HuH-7.5 (cell line): ENCODE measurements at places on chromosomes 11 and 22.
A peak's percentile ranks its signal among the peaks of the same experiment; 100 is the strongest.

DNA sequence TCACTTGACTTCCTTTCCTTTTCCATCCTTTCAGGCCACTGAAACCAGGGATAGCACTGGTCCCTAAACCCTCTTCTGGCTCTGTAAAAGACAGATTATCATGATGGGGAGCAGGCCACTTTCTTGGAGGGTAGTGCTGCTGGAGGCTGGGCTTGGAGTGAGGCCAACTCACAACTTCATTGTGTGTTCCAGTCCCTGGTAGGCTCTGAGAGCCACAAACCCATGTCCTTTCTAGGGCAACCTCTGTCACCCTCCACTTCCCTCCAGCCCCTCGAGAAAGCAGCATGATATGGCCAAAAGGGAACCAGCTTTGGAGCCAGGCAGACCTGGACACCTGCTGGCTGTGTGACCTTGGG is 2.3 kb downstream of the TKFC start:
- no peak for DNase-seq

DNA sequence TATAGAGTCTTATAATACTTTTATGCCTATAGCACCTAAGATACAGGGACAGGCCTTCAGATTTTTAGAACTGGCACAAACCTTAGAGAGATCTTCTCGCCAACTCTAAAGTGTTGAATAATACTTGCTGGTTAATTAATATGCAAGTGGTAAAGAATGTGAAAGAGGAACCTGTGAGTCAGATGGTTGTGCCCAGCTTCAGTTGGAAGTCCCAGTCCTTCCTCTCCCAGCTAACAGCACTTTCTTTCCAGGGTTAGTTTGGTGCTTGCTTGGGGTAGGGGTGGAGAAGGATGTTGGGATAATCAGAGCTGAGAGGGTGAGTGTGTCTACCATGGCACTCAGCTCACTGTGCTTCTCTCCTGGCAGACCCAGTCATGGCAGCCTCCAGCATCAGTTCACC is 4.9 kb upstream of the TMEM132A start:
- no peak for DNase-seq

GRCh38 chr22:43566021-43566420 is 154.2 kb downstream of the MPPED1 start:
- no peak for DNase-seq

DNA sequence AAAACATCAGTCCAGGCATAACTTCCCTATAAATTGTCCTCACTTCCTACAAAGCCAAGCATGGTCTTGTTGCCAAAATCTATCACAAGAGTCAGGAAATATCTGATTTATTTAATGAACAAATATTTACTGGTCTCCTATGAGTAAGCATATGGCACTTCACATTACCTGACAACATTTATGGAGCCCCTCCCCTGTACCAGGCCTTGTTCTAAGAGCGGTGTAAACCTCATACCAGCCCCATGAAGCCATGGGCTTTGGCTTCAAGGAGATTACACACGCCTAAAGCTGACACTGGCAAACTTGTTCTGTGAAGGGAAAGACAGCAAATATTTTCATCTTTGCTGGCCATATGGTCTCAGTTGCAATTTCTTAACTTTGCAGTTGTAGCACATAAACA is 43.0 kb upstream of the EIF3D start:
- no peak for DNase-seq

- peak; percentile 54 for DNase-seq
Observed at GRCh38 chr11:45180848-45181192, 34.4 kb downstream of the PRDM11 start.

- DNase-seq: no peak
Observed at GRCh38 chr22:44002997-44003396, 21.1 kb upstream of the PARVB start.

DNA sequence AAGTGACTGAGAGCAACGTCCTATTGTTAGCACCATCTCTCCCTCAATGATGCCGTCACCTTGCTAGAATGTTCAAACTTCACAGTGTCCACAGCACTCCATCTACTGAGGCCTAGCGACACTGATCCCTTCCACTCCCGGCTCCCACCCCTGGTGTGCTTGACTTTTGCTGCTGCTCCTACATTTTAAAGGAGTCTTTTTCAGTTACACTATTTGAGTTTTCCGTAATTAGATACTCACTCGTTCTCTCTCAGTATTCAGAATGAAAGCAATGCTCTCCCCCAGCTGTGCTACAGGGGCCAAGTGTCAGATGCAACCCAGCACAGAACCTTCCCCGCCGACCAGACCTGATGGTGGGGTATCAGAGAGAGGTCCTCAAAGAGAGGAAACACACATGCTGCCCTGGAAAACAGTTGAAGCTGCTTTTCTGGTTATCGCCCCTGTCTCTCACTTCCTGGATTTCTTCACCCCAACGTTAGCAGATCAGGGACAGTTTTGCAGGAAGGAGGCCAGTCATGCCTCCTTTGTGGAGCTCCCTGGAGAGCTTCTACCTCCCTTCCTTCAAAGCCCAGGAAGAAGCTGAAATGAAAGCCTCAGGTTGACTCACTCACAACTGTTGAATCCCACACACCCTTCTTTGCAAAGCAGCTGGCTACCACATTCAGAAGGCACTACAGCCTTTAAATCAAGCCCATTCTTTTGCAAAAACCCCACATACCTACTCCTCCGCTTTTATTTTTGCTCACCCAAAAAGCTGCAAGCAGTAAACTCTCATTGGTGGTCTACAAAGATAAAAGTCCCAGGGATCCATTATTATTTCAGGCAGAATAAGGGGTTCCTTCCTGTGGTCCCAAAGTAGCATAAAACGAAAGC is 23.5 kb downstream of the LARGE1 start:
- DNase-seq: no peak

- DNase-seq: no peak
Observed at GRCh38 chr11:79375818-79376550, 64.8 kb downstream of the TENM4 start.

DNA sequence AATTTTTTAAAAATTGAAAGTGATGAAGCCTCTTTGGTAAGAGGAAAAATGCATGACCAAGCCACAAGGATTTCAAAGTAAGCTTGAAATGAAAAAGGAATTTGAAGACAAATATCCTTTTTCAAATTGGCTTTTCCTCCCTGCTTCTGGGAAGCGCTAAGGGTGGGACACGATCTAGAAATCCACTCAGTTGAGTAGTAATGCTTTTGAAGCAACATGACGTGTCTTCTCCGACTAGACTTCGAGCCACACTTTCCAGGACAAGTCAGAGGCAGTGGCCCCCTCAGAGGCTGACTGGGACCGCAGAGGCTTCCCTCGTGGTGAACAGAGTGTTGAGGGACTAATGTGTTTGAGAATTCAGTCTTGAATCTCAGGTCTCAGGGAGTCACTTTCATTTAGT is 39.8 kb downstream of the KREMEN1 start:
- no peak for DNase-seq

DNA sequence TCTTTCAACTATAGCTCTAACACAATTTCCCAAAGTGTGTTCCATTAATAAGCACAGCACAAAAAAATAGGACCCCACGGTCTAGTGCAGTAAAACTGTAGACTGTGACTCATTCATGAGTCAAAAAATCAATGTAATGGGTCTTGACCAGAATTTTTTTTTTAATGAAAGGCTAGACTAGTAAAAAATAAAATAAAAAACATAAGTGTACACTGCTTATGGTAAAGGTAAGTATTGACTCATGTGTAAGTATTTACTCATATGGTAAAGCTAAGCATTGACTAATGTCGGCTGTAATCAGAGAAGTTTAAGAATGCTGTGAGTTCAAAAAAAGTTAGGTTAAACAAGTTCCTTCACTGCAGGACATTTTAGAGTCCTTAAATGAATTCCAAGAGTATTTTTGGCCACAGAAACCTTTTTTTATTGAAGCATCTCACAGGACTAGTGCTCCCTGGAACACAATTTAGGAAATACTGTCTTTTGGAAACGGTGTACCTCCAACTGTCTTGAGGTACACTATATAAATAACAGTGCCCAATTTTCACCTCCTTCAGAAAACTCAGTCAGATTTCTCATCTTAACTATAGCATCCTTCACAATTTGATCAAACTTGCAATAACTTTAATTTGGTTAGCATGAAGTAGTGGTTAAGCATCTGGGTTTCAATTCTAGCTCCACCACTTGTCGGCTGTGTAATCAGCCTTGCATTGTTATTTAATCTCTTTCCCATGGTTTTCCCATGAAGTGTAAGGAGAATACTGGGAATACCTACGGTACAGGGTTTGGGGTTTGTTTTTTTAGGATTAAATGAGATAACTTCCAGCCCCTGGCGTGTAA is 2.1 kb downstream of the CCDC73 start:
- DNase-seq: no peak

DNA sequence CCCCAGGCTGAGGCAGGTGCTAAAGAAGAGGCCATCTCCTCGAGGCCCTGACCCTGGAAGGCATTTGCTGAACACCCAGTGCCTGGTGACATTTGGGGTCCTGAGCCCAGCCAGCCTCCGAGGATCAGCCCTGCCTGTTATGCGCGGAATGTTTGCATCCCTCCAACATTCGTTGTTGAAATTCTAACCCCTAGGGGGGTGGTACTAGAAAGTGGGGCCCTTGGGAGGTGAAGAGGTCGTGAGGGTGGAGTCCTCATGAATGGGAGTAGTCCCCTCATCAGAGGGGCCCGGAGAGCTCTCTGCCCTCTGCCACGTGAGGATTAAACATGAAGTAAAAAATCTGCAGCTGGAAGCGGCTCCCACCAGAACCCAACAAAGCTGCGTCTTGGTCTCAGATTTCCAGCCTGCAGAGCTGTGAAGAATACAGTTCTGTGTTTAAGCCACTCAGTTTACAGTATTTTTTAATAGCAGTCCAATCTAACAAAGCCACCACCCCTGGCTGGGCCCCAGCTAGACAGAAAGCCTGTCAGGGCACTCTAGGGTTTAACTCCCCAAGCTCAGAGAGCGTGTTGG is 35.3 kb upstream of the SEPTIN5 start:
- no peak for DNase-seq

DNA sequence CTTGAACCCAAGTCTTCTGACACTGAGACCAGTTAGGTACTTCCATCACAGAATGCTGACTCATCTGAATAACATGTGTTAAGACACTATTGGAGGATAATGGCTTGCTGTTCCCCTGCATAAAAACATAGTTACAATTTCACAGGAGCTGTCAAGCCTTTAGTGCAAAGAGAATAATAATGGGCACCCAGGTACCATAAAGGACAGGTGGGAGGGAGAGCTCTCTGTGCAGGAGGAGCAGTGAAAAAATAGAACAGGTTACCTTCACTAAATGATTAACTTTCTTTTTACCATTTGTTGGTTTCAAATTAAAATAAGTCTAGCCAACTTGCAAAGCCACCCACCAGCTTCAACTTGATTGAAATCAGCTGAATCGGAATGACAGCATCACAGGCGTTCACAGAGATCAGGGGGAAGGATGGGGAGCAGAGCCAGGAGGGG is 173.2 kb downstream of the DSCAML1 start:
- no peak for DNase-seq

DNA sequence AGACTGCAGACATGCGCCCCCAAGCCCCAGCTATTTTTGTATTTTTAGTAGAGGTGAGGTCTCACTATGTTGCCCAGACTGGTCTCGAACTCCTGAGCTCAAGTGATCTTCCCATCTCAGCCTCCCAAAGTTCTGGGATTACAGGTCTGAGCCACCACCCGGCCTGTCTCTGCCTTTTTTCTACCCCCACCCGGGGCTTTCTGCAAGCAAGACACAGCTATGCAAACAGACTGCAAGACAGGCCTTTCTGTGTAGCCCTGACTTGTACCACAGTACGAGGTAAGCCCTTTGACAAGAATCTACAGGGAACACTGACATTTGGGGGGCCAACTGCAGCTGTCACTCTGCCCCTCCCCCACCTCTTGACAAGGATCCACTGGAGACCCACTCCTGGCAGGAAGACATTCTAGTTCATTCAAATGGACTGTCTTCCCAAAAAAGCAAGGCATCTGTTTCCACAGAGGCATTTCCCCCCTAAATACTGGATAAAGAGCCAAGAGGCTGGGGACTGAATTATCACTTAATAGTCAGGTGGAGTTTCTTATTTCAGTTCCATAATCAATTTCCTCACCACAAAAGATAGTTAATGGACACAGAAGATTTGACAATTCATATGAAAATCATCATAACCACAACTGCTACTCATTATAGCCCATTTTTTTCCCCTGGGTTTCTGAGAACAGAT is 118.2 kb downstream of the ABTB2 start:
- no peak for DNase-seq

GRCh38 chr11:19076744-19077589 is 16.4 kb upstream of the MRGPRX2 start:
- peak; percentile 27 for DNase-seq

GRCh38 chr11:77086521-77087472 is 15.8 kb upstream of the OMP start:
- no peak for DNase-seq

DNA sequence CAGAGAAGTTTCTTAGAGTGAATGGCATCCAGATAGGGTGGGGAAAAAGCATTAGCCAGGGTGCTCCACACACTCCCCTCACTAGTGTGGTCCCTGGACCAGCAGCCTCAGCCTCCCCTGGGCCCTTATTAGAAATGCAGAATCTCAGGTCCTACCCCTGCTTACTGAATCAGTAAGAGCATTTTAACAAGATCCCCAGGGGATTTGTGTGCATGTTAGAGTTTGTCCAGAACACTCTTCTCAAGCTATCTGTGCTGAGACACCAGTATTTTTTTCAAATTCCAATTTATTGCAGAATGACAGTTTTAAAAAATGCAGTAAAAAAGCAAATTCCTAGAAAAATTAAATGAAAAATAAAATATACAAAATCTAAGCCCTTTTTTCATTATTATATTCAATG is 123.1 kb downstream of the MIAT start:
- no peak for DNase-seq

- DNase-seq: no peak
Observed at GRCh38 chr11:36237391-36237790, 51.8 kb downstream of the COMMD9 start.

GRCh38 chr11:57394203-57394965 is 3.9 kb upstream of the PRG2 start:
- no peak for DNase-seq

- peak; percentile 64 for DNase-seq
Observed at GRCh38 chr22:37657590-37658132, 862 bp upstream of the PDXP start.

DNA sequence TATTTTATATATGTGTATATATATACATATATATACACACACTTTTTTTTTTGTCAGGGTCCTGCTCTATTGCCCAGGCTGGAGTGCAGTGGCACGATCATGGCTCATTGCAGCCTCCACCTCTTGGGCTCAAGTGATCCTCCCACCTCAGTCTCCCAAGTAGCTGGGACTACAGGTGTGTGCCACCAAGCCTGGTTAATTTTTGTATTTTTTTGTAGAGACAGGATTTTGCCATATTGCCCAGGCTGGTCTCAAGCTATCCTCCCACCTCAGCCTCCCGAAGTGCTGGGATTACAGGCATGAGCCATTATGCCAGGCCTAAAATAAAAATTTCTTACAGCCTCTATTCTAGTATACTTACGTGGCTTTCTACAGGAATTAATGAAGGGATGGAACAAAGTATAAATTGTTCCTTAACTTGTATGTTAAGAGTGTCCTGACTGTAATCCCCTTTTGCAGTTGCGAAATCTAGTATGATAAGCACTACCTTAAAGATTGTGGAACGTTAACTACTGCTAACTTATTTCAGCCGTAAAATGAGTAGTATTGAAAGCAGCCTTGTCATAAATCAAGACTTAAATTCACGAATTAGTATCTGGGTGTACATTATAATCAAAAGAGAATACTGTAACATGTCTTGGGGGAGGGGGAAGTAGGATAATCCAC is 2.1 kb downstream of the TRAF6 start:
- no peak for DNase-seq
